ENCODE measurements at places on chromosomes 12 and 14.

DNA sequence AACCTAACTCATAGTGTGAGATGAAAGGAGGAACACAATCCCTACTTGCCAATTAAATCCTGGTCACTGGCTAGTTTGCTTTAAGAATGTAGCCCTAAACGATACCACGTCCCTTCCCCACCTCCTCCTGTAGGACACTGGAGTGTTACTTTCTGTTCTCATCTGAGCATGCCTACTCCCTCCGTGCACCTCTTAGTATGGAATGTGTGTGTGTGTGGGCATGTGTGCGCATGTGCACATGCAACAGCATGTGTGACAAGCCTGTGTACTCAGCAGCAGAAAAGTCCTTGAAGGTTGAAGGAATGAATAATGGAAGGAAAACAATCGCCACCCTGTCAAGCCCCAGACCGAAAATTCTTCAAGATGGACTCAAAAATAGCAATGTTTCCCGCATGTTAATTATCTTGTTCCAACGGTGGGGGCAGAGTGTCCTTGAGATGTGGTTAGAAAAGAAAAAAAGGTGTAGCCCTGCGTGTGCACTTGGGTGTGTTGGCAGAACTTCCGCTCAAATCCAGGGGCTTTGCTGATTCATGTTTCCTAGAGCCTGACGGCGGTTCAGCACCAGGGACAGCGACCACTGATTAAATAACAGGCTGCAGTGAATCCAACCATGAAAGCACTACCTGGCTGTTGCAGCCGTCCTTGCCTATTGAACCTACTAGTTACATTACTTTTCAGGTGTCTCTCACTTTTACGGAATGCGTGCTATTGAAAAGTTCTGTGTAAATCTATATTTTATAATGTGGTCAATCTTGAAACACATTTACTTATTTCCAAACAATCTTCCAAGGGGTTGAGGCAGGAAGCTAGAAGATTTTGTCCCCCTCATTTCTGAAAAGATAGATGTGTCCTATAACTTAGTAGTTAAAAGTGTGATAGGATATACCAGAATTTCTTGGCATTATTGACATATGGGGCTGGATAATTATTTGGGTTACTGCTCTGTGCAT is 79.8 kb downstream of the SRRM4 start:
- peak; percentile 66 for DNase-seq

- no peak for DNase-seq
These were observed 33.4 kb upstream of the HSPB8 start for GRCh38 chr12:119145367-119145766.

GRCh38 chr14:52693036-52693435 is 2.3 kb downstream of the ERO1A start:
- DNase-seq = no peak

- DNase-seq = no peak
These were observed 34.6 kb downstream of the ATF7 start for GRCh38 chr12:53591301-53592206.

DNA sequence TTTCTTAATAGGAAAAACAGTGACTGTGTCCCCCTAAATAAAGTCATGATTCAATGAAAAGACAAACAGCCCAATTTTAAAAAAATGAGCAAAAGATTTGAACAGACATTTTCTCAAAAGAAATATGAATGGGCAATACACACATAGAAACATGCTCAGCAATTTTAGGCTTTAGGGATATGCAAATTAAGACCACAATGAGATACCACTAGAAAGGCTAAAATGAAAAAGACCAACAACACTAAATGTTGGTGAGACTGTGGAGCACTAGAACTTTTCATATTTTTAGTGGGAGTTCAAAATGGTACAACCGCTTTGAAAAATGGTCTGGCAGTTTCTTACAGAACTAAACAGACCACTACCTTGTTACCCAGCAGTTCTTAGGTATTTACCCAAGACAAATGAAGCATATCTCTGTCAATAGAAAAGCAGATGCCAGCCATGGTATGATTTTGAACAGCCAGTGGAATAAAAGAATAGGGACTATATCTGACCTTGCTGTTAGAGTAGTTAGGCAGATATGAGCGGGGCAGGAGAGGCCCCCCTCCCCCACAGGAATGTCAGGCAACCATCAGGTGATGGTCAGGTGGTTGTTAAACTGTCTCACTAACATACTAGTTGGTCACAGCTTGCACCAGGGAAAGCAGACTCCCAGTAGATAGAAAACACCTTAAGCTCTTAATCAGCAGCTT is 108.8 kb downstream of the PRKCH start:
- no peak for DNase-seq

DNA sequence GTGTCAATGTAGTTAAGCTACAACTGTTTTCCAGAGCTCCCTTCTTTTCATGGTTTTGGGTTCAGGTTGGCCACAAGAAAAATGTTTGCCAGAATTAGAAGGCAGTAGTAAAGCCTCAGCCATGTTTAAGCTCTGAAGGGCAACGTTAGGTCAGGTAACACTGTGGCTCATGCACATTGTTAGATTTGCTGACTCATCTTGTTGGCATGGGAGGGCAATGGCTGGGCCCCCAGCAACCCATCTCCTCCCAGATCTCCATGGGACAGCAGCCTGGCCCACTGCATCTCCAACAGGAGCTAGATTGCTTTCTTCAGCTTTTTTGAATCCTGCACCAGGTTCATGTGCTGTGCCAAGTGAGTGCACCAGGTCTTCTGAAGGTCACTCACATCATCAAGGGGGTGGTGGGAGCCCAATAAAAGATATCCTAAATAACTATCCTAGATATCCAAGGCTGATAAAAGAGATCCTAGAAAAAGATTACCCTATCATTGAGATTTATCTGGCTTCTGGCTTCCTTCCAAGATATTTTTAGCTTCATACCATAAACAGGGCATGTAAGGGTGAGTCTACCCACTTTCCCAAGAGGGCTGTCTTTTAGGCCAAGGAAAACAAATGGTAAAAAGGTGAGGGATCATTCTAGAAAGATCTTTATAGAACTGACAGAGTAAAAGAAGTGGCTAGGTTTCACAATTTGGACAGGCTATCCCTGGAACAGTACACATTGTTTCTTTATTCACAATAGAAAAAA is 28.9 kb downstream of the PTGER2 start:
- no peak for DNase-seq

DNA sequence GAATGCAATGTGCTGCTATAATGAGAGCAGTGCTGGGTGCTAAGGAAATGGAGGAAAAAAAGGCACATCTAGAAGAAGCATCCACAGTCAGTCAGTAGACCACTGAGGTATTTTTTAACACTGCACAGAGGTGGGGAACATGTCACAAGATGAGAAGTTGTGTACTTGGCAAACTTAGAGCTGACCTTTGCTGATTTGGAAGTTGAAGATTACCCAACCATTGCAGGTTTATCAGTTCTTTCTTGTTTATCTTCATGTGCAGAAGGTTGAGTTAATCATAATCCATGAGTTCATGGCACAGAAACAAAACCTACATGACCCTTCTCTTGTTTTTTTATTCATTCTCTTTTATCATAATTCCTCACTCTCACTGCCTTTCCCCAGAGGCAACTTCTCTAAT is 3.2 kb upstream of the PAH start:
- no peak for DNase-seq

DNA sequence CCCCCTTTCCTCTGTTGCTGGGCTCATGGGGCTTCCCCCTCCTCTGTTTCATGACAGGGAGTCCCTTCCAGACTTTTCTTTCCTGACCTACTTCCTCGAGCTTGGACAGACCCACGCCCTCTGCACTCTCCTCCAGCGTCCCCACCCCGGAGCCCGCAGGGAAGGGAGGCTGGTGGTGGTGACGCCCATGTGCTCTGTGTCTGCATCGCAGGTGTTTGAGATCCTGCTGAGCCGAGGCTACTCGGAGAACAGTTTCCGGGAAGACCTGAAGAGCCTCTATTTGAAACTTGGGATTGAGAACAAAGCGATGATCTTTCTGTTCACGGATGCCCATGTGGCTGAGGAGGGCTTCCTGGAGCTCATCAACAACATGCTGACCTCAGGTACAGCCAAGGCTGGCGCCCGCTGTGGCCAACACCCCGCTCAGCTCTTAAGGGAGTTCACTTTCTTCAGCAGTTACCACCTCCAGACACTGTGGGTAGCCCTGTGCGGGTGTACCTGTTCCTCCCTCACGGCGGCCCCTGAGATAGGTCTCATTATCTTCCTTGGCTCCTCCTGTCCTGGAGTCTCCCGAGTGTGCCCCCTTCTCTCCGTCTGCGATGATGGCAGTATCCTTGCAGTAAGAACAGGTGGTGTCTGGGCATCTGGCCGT is 85.6 kb downstream of the CCDC92 start:
- no peak for DNase-seq

DNA sequence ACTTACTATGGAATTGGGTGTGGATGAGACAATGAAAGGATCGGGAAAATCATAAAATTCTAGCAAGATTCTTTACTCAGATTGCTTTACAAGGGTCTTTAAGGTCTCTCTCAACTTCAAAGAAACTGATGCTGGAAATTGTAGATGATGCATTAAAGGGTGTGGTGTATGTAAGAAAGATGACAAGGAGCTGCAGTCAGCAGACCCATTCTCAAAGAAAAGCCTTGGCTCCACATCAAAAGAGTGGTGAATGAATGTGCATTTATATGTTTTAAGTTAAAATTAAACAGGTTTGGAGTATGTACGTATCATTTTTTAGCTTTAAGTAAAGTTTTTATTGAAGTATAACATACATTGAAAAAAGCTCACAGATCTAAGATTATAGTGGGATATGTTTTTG is 194.5 kb downstream of the C12orf75 start:
- DNase-seq = no peak

- DNase-seq = no peak
These were observed 114.2 kb downstream of the DHRS2 start for GRCh38 chr14:23750357-23750756.

DNA sequence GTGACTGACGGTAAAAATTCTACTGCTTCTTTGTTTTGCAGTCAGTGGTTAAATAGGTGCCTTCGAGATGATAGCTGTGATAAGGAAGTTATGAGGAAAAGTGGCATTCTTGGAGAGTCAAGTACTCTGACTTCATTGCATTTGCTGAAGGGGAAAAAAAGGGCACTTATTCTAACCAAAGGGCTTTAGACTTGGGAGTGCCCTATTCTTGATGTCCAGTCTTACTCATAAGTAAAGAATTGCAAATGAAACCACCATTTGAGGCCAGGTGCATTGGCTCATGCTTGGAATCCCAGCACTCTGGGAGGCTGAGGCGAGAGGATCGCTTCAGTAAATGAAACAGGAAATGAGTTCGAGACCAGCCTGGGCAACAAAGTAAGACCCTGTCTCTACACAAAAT is 40.3 kb downstream of the BRAP start:
- no peak for DNase-seq

DNA sequence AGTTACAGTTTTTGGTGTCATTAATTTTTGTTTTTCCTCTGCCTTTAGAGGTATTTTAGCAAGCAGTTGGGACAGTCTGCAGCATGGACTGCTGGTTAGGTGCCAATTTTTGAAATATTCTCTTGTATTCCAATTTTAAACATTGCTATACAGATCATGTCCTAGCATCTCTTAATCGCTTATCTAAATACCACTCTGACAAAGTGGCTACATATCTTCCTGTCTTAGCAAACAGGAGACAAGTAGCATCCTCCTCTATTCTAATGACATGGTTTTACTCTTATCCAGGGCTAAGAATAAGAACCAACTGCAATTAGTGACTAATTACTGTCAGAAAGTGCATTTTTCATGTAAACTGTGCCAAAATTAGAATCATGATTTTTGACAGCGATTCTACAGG is 117.8 kb upstream of the ATP2B1 start:
- no peak for DNase-seq

- no peak for DNase-seq
These were observed 142.2 kb upstream of the RFLNA start for GRCh38 chr12:124152731-124153130.

DNA sequence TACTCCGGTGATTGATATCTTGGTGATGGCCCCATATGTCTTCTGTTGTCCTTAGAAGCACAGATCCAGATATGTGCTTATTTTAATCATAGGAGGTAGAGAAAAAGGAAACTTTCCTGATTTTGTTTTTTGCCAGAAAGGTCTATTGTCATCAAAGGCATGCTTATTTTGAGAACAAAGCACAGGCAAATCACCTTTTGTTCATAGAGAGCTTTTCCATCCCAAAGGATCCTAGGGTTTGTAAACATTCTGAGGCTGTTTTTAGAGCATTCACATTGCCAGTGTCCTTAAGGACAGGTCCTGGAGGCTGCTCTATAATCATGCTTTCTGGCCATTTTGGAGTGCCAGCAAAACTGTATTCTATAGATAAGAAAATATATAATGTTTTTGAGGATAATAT is 148.5 kb upstream of the SEL1L start:
- DNase-seq = no peak

GRCh38 chr12:95989504-95990123 is 6.5 kb downstream of the HAL start:
- no peak for DNase-seq

DNA sequence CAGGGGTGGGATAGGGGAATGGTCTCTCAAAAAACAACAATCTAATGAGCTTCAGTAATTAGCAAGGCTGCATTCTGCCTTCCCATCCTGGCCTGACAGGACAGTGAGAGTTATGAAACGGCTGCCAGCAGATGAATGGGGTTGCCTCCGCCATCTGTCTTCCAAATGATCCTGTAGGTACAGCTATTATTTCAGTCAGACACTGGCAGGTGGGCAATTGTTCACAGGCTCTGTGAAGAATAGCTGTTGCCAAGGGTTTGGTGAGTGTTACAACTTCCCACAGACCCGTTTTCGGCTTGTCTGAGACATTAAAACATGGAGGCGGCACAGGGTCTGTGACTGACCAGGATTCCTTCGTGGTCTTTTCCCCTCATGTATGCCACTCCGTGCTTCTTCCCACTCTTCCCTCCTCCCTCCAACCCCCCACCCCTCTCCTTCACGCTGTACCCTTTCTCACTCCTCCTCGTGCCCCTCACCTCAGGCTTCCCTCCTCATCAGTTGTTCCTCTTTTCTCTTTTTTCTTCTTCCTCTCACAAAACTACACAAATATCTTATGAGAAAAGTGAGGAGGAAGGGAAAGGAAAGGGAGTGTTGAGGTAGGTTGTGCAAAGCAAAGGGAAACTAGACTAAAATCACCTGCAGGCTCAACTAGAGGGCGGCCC is 160.8 kb upstream of the GZMB start:
- no peak for DNase-seq

DNA sequence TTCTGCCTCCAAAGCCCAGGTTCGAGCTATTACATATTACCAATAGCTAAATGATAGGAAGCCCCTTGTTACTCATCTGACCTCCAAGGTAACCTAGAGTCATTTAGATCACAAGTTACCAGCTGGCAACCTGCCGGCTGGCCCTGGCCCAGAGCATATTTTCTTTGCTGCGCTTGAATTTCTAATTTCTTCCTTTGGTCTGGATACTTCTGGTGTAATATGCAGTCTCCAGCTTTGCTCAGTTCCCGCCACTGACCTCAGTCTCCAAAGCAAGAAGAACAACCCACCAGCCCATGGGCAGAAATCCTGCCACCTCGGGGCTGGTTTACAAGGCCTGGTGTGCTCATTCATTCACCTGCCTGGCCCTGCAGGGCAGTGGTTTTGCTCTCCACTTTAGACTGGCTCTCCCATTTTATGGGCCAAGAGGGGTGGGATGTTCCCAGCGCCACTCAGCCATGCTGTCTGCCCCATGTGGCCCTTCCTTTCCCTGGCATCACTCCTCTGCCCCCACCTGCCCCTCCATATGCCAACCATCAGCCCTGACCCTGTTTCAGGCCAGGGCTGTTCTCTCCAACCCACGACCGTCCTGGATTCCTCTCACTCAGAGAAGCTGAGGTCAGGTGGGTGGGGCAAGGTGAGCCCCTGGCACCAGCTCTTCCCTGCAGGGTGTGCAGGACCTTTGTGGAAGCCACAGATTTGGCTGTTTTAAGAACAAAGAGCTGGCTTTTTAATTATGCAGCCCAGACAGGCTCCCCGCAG is 76.0 kb downstream of the PRIMA1 start:
- DNase-seq = no peak

GRCh38 chr14:23015618-23016017 is 5.7 kb upstream of the C14orf93 start:
- no peak for DNase-seq

All from activated CD8-positive, alpha-beta T cell treated with anti-CD3 and anti-CD28 coated beads, Interleukin-2, amount 10 ng/mL, durations not matched to agents 7 days and 5 days (primary cell).